ENCODE measurements at places on chromosomes 16 and 17.

GRCh38 chr16:30407804-30408534 lies 563 bp downstream of the ZNF771 start:
- no peak for DNase-seq

- no peak for DNase-seq
These were observed 220.0 kb downstream of the NTN1 start for GRCh38 chr17:9241371-9241712.

DNA sequence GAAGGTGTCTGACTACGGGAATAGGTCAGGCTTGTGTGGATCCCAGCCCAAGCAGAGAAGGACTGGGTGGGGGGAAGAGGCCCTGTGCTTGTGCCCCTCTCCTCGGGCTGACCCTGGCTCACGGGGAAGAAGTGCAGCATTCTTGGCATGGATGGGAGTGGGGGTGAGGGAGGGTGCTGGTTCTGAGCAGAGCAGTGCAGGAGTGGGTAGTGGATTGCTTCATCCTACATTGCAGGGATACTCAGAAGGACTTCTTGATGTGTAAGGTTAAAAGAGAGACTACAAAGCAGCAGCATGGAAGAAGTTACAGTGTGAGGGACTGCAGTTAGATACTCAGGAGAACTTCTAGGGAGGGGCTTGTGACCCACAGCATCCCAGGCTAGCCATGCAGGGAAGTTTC lies 2.1 kb downstream of the ARHGAP23 start:
- no peak for DNase-seq

GRCh38 chr16:85857406-85857805 lies 41.6 kb upstream of the IRF8 start:
- DNase-seq, result no peak

DNA sequence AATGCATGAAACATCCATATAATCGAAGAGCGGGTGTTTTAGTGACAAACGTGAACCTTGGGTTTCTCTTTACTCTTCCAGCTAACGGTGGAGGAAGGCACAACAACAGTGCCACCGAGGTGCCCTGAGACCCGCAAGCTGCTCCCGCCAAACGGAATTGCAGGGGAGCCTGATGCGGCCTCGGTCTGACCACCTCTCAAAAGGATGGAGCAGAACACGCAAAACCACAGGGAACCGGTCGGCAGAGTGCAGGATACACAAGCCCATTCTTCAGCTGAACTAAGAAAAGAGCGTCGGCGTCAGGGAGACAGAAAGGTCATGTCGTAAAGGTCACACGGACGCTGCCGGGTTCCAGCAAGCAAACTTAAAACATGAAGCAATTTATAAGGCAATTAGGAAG lies 109.5 kb upstream of the ZNF750 start:
- DNase-seq, result no peak

DNA sequence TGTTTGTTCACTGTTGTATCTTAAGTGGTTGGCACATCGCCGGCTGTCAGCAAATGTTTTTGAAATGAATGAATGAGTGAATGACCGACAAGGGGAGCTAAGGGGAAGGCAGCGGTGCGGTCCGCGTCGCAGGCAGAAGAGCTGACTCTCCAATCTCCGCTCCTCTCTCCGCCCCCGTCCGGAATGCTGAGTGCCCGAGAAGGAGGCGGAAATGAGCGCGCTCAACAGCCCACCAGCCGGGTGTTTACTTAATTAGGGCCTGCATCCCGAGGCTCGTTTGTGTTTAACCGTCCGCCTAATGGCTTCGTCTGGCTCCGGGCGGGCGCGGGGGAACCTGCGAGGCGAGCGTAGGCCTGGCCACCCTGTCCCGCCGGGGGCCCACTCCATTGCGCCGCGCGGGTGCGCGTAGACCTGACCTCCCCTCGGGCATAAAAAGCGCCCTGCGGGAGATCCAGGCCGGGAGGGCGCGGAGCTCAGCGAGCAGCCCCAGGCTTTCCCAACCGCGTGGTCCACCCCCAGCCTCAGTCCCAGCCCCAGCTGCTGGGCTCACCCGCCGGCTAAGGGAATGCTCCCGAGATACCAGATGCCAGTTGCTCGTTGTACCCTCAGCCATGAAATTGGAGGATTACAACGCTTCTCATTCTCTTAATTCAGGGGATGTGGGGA lies 2.5 kb upstream of the CDH3 start:
- DNase-seq, result no peak

DNA sequence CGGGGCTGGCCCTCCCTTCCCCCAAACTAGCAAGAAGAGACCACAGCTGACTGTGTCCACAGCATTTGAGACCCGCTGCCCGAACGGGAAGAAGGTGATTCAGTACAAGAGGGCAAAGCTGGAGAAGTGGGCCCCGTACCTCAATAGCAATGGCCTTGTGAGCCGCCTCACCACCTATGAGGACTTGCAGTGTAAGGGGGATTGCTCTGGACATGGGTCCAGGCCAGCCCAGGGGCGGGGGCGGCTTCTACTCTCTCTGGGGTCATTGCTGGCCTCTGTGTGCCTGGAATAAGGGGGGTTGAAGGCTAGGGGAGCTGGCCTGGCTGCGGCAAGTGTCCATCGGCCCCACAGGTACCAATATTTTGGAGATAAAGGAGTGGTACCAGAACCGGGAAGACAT lies 12.9 kb upstream of the KATNB1 start:
- no peak for DNase-seq

DNA sequence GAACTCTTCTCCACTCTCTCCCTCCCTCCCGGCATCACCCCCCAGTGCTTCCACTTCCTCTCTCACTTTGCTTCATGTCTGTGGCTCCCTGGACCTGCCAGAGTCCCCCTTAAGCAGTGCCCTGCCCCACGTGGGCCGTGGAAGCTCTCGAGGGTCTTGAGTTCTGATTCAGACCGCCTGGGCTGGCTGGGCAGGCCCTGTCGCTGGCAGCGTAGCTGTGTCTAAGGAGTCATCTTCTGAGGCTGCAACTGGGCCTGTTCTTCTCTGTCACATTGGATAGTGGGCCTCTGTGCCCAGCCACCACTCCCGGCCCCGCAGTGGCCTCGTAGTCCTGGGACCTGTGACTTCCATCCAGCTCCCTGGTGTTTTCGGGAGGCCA lies 30.7 kb downstream of the MNT start:
- no peak for DNase-seq

GRCh38 chr16:683396-684070 lies 601 bp downstream of the JMJD8 start:
- no peak for DNase-seq

- DNase-seq, result peak; percentile 60
These were observed 498 bp upstream of the PLEKHG4 start for GRCh38 chr16:67278773-67279295.

DNA sequence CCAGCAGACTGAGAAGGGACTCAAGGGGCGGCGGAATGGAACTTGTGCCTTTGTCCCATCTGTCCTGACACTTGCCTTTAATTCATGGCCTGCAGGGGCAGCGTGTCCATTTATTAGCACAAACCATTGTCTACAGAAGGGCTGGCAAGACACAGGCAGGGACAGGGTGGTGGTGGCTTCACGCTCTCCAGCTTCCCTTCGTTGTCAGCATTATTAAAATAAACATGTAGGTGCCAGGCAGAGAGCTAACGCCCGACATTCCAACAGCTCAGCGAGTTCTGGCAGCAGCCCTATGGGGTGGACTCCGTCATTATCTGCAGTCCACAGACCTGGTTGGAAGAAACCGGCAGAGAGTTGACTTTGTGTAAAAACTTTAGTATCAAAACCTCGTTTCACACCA lies 16.3 kb downstream of the DNAI2 start:
- no peak for DNase-seq

GRCh38 chr17:44397479-44398440 lies 8.3 kb upstream of the ITGA2B start:
- no peak for DNase-seq

DNA sequence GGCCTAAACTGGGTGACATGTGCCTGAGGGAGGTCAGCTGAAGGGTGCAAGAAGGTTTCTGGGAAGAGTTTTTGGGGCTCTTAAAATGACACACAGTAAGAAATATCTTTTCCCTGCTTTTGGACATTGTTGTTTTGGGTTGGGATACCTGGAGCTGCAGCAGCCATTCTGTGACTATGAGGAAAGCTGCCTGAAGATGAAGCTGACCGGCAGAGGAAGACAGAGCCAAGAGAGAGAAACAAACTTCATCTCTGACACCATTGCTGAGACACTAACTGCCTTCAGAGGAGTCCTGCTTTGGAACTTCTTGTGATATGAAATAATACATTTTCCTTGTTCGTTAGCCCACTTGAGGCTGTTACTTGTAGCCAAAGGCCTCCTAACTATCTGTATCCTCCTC lies 8.8 kb upstream of the WNT3 start:
- DNase-seq, result no peak

- DNase-seq, result no peak
These were observed 651.8 kb upstream of the GOT2 start for GRCh38 chr16:59385959-59386358.

GRCh38 chr17:46191322-46192188 lies 1.7 kb downstream of the KANSL1 start:
- peak; percentile 52 for DNase-seq

DNA sequence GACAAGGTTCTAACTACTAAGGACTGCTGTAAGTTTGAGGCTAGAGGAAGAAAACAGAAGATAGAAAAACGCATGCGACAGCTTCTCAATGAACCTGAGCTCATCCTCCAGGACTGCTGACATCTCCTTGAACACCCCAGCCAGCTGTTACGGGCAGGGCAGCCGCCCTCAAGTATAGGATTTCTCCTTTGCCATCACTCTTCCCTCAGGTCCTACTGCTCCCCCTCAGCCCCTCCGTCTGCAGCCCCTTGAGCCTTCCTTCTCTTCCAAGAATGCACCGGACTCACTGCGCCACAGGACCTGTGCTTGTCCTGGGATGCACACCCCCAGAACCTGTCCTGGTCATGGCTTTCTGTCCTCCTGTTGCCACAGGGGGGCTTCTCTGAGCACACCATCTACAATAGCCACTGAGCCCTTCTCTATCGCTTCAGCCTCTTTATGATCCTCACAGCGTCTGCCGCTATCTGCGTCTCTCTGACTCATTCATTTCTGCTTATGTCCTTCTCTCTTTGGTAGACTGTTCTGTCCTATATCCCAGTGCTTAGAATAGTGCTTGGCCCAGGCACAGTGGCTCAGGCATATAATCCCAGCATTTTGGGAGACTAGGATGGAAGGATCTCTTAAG lies 15.7 kb upstream of the XYLT2 start:
- DNase-seq, result no peak

GRCh38 chr17:59786536-59787319 lies 79.3 kb downstream of the VMP1 start:
- DNase-seq, result peak; percentile 99

- peak; percentile 59 for DNase-seq
These were observed 973 bp downstream of the SLC7A6 start for GRCh38 chr16:68265078-68265920.

DNA sequence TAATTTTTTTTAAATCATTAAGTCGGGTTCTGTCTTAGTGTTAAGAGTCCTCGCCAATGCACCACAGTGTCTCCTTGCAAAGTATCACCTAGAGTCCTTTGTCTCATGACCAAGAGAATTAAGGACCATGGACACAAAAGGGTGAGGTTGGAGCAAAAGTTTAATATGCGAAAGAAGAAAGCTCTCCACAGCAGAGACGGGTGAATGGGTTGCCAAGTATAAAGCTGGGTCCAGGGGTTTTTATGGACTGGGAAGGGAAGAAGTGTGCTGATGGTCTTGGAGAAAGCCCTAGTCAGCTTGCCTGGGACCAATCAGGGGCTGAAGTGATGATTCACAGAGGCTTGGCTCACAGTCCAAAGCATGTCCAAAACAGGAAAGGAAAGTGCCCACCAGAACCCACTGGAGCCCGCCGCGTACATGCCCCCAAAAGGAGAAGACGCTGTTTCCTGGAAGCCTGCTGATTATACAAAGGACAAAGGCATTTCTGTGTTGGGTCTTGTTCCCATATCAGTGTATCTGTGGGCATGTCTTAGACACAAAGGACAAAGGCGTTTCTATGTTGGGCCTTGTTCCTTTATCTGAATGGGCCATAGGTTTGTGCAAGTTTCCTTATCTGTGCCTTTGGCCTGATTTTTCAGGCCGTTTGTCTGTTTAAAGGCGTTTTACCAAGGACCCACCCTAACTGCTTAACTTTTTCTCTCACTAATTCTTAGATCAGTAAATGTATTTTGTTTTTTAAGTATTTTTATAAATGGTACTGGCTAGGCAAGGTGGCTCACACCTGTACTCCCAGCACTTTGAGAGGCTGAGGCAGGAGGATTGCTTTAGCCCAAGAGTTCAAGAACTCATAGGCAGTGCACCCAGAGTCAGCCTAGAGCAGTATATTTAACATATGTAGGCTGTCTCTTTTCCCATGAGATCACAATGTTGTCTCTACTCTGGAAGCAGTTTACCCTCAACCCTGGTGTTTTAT lies 28.7 kb upstream of the ATF7IP2 start:
- no peak for DNase-seq

DNA sequence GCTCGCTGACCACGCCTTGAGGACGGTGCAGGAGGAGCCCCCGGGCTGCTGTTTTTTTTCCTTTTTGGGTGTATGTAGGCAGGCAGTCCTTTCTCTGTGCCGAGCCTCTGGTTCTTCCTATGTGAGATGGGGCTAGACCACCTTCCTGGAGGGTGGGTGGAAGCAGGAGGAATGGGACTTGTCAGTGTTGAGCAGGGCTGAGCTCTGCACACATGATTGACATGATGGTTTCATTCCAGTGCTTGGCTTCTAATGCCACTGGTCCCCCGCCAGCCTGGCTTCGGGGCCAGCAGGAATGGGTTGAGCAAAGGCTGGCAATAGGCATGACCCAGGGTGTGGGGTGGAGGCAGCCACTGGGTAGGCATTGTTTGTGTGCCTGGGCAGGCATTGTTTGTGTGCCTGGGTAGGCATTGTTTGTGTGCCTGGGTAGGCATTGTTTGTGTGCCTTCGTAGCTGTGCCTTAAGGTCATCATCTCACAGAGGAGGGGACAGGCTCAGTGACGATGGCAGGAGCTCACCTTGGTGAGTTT lies 14.2 kb upstream of the ADCY7 start:
- DNase-seq, result no peak

DNA sequence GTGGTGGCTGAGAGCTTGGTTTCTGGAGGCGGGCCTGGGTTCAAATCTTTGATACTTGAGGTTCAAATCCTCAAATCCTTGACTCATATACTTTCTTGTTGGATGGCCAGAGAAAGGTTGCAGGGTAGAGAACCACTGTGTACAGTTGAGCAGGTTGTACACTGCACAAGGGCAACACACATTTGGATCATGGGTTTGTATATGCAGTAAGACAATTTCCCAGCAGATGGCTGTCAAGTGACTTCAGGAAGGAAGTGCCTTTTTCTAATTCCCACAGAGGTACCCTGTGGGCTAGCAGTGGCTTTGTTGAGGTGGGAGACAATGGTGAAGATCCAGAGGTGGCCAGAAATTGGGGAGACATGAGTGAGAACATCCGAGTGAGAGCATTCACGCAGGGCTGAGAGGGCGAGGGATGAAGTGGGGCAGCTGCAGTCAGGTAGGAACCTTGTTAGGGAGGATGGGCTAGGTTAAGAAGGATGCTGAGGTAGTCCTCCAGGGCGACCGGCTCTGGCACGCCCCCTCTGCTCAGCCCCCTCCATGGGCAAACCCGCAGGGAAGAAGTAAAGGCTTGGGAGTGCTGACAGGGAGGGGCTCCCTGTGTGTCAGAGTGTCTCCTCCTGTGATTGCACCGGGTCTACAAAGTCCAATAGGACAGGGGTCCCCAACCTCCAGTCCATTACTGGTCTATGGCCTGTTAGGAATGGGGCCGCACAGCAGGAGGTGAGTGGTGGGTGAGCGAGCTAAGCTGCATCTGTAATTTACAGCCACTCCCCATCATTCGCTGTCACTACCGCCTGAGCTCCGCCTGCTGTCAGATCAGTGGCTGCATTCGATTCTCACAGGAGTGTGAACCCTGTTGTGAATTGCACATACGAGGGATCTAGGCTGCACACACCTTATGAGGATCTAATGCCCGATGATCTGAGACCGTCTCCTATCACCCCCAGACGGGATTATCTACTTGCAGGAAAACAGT lies 2.7 kb downstream of the C16orf89 start:
- DNase-seq, result no peak
